ENCODE measurements at places on chromosomes 6 and 20.

GRCh38 chr20:45426320-45427016 lies 10.5 kb downstream of the PIGT start:
- no peak for DNase-seq

GRCh38 chr6:69813508-69813907 lies 16.7 kb upstream of the LMBRD1 start:
- no peak for DNase-seq

DNA sequence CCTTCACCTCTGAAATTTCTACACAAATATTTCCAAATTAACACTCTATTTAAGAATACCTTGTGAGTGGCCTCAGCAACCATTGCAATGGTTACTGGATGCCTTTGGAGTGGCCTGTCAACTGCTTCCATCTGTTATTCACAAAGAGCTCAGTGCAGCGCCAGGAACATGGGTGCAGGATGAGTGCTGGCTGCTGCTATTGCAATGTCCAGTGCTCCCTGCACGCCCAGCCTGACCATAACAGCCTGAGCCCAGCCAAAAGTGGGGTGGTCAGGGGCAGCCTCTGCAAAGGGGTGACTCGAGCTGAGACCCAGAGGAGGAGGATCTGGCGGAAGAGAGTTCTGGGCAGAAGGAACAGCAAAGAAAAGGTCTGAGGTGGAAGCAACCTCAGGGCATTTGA lies 18.4 kb downstream of the CASS4 start:
- no peak for DNase-seq

DNA sequence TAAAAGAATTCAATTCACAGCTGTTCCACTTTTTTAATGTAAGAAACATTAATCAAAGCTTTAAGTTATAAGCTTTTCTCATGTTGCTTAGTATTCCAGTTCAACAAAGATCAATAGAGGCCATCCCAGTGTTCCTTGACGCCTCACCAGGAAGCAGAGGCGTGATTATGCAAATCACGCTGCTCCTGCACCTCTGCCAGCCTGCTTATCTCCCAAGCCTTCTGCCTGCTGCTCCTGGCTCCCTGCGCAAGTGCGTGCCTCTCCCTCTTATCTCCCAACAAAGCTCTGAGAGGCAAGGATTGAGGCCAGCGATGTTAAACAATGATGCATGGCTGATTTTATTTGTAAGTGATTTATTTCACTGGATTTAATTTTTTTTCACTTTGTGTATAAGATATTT lies 42.8 kb downstream of the INSM1 start:
- no peak for DNase-seq
